T-cell (primary cell): ENCODE measurements at places on chromosomes 3 and 15.

GRCh38 chr3:120418866-120419490, 31.8 kb downstream of the FSTL1 start:
- DNase-seq = no peak

- DNase-seq = no peak
These were observed 91.7 kb upstream of the MBNL1 start for GRCh38 chr3:152176998-152177397.

GRCh38 chr3:186693843-186694242, 23.3 kb upstream of the KNG1 start:
- no peak for DNase-seq

- no peak for DNase-seq
These were observed 37.2 kb downstream of the SSUH2 start for GRCh38 chr3:8607234-8608040.

- no peak for DNase-seq
These were observed 3.7 kb upstream of the SQOR start for GRCh38 chr15:45630917-45631691.

DNA sequence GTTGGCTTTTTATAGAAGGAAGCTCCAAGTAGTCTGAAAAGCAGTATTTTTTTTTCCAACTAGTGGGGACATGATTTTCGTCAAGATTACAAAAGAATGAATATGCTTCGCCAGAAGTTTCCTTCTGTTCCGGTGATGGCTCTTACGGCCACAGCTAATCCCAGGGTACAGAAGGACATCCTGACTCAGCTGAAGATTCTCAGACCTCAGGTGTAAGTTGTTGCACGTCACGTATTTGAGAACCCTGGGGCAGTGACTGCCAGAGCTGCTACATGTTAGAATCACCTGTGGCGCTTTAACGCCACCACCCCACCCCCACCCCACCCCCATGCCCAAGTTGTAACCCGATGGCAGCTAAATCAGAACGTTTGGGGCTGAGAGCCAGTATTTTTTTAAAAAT, 52.2 kb downstream of the BLM start:
- DNase-seq = no peak

GRCh38 chr3:82055792-82056191, 294.3 kb upstream of the GBE1 start:
- DNase-seq = no peak

GRCh38 chr3:39751286-39751685, 58.1 kb upstream of the MYRIP start:
- no peak for DNase-seq

GRCh38 chr3:10845001-10845761, 29.2 kb downstream of the SLC6A11 start:
- DNase-seq = no peak

- DNase-seq = no peak
These were observed 372.1 kb downstream of the ROBO2 start for GRCh38 chr3:77412021-77412438.

DNA sequence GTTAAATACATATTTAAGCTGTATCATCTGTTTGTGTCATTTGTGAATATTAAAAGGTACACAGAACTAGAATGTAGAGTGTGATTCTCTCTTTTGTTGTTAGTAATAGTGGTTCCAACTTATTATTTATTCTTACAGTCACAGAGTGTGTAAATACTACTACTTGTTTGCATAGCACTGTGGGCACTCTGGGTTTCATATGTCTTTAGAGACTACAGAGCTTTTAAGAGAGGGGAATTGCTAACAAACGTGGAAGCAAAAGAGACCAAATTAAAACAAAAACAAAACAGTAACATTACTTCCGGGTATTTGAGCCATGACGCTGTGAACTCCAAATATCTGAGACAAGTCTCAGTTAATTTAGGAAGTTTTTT, 828.0 kb upstream of the DPPA4 start:
- DNase-seq = no peak

DNA sequence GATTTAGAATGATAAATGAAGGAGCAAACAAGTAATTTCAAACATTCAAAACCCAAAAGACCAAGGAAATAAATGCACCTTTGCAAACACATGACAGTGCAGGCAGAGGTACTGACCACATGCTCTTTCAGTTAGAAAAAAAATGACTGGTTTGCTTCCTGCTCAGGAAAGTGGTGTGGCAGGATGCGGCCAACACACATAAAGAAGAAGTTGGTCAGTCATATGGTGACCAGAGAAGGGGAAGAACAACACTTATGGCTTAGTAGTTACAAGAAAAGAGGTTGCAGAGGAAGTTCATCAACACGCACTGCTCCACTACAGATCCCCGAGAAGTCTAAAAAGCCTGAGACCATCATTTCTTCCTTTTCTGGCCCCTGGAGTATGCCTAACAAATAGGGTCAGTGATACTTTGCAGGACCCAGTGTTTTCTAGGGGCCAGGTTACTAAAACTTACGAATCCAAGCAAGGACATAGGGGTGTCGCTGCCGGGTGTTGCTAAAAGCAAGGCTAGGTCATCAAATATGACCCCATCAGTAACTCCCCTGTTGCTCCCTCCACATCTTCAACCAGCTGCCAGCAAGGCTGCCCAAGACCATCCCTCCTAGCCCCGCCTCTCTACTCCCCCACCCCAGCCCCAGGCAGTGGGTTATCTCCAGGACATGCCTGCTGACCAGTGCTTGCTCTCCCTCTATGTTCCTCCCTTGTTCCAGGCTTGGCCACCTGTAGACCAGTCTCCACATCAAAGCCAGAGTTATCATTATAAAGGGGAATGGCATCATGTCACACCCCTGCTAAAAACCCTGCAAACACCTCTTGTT, 11.2 kb downstream of the ATP8B4 start:
- DNase-seq = peak; percentile 5

GRCh38 chr3:71088019-71088708, 495.4 kb downstream of the FOXP1 start:
- no peak for DNase-seq
